ENCODE measurements at places on chromosomes 16 and 17.

- peak; percentile 94 for DNase-seq
These were observed at the start of gene RUNDC1 for GRCh38 chr17:42980274-42980765. Gene RUNDC1 (plus strand): TSS chr17:42980565. CDS start chr17:42980577, 12 bp downstream.

- DNase-seq = no peak
These were observed 736 bp downstream of the CNP start for GRCh38 chr17:41967141-41967920.

DNA sequence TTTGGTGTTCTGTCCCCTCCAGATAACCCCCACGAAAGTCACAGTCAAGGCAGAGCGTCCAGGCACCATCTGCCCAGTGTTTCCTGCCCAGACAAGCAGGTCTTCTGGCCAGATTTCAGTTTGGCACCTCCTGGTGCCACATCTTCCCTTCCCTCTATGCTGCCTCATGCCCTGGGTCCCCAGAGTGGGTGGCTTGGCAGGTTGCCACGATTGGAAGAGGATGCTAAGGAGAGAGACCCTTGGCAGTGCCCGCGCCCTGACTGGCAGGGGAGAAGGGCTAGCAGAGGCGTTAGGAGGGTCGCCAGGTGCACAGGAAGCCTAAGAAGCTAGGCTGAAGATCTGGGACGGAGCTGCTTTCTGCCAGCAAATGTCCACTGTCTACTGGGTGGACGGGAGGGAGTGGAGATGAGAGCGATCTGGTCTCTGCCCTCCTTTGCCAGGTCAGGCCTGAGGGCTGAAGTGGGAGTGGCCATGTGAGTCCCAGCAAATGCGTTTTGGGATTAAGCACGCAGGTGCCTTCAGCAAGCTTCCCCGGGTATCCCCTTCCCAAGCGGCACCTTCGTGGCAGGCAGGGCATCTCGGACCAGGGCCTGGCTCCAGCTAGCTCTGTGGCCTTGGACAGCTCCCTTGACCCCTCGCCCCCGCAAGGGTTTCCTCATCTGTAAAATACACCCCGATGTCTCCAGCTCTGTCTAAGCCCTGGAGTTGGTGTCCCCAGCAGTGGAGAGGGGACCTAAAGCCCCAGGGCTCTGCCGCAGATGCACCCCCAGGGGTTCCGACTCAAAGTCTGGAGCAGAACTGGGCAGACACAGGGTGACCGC, 13.4 kb upstream of the CD300A start:
- no peak for DNase-seq

DNA sequence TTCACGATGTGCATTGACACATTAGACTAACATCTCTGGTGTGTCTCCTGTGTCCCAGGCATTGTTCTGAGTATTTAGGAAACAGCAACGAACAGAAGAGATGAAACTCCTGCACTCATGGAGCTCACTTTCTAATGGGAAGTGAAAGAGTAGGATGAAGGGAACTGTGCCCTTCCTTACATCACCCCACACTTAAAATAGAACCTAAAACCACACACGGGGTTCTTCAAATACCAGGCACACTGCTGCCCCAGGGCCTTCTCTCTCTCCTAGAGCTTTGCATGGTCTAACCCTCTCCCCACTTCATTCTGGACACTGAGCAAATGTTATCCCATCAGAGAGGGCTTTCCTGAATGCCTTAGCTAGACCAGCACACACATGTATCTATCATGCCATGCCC, 33.7 kb downstream of the TRIM25 start:
- DNase-seq = no peak

GRCh38 chr17:3635474-3636153, 436 bp downstream of the SHPK start:
- no peak for DNase-seq

DNA sequence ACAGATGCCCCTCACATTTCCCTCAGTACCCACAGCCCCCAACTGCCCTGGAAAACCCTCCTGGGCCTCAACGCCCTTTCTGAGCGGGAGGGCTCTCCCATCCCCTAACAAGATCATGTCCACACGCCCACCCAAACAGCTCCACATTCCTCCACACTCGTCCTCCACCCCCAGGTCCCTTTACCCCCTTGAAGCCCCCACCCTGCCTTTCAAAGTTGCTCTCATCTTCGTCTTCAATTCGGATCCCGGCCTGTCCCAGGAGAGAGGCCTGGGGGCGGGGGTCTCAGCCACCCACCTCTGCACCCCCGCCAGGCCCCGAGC, 14.3 kb downstream of the HOXB4 start:
- no peak for DNase-seq

DNA sequence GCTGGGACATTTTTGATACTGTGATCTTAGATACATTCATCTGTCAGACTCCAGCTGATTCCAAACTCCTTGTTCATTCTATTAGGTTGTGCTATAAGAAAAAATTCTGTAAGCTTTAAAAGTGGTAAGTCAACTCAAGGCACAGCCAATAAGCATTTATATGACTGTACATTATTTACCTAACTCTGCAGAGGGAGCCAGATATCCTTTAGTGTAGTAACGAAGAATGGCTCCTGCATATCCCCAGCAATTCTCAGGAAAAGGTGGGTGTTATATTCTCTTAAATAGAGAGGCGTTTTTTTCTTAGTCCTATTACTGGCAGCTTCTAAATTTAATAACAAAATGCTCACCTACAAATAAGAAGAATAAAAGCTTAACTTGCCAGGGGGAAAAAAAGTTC, 374.3 kb upstream of the GOT2 start:
- DNase-seq = no peak

DNA sequence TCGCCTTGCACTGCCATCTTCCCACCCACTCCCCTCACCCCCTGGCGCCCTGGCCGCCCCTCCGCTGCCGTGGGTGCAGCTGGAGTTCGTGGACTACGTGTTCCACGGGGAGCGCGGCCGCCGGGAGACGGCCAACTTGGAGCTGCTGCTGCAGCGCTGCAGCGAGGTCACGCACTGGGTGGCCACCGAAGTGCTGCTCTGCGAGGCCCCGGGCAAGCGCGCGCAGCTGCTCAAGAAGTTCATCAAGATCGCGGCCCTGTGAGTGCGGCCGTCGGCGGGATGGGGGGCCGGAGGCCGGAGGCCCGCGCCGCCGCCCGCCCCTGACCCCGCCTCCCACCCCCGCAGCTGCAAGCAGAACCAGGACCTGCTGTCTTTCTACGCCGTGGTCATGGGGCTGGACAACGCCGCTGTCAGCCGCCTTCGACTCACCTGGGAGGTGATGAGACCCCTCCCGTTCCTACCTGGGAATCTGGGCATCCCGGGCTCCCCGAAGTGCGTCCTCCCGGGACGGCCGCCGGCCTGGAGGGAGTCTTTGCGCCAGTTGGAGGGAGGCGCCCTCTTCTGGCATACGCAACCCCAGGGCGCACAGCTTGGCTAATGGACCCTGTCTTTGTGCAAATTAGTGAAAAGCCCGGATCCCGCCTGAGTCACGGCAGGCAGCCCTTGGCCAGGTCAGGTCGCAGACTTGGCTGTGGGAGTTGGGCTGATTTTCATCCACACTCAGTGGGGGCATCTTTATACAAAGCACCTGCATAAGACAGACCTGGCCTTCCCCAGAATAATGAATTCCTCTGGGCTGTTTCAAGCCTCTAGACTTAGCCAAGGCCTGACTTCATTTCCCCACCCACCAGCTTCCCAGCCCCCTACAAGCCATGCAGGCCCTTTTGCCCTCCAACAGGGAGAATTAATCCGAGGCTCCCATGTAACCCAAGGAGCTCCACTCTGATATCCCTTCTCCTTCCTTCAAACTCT, 14.3 kb downstream of the RAPGEFL1 start:
- DNase-seq = peak; percentile 88

GRCh38 chr16:88063211-88063773, 112.1 kb downstream of the BANP start:
- DNase-seq = no peak

- no peak for DNase-seq
These were observed 167.9 kb downstream of the HS3ST4 start for GRCh38 chr16:25859645-25860044.

GRCh38 chr16:86905302-86905701, 327.0 kb downstream of the FOXL1 start:
- no peak for DNase-seq

DNA sequence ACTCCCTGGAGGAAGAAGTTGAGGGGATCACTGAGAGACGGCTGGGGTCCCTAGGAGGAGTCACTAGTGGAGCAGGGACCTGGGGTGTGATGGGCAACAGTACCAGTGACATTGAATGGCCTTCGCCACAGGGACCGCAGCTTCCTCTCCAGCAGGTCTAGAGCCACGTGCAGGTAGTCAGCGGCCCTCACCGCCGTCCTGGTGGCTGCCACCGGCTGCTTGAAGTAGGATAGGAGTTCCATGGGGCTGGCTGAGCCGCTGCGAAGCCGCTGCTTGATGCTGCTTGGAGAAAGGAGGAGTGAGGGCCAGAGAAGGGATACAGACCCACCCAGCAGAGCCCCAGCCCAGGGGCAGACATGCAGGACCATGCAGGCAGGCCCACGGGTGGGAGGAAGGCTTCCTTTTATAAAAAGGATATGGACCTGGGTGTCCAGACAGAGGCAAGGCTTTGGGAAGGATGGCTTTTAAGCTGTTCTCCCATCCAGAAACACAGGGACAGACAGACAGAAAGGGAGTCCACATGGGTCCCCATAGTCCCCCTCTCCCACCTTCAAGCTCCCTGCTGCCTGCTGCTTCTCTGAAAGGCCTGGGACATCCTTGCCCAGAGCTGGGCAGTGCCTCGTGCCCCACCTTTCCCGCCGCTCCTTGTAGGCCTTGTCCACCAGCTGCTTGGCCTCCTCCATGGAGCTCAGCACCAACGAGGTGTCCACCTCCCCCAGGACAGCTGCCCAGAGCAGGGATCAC, 827 bp downstream of the MPO start:
- no peak for DNase-seq

DNA sequence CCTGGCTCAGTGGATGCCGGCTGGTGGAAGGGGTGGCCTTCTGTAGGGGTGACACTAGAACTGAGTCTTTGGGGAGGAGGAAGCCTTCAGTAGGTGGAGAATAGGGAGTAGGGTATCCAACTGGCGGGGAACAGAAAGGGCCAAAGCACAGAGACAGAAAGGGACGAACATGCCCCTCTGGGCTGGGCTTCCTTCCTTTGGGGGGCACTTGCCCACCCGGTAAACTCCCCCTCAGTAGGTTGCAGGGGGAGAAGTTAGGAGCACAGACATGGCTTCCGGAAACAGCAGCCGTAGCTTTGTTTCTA, 774 bp downstream of the ENGASE start:
- DNase-seq = no peak

GRCh38 chr17:19613979-19614378, 34.6 kb upstream of the ALDH3A2 start:
- DNase-seq = no peak

GRCh38 chr16:50724306-50724705, 17.6 kb upstream of the CYLD start:
- DNase-seq = no peak

- DNase-seq = no peak
These were observed 260.5 kb downstream of the HAPSTR1 start for GRCh38 chr16:9351841-9352434.

DNA sequence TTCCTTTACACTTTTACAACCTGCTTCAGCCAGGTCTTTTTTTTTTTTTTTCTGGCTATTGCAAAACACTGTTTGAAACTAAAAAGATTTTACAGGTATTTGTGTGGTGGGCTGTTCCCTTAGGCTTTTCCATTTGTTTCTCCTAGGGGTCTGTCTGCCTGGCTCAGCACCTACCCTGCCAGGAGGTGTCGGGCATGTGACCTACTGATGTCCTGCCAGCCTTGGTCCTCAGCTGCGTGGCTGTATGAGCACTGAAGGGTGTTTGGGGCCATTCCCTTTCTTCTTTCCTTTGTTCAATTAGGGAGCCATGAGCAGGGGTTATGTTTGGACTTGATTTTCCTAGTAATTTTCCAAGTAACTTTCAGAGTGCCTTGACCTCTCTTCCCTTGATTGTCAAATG, 269.2 kb upstream of the SALL1 start:
- DNase-seq = no peak

DNA sequence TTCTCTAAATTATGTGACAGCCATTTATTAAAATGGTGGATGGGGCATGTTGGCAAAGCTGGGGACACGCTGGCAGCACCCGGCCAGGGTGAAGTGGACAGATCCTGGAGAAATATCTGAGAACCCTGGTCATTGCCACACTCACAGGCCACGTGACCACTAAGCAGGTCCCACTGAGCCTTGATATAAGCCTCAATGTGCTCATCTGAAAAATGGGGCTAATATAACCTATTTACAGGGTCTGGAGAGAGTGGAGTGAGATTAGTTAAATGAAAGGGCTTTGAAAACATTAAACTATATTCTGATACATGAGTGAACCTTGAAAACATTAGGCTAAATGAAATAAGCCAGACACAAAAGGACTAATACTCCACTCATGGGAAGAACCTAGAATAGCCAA, 108.9 kb downstream of the RBFOX3 start:
- DNase-seq = no peak

DNA sequence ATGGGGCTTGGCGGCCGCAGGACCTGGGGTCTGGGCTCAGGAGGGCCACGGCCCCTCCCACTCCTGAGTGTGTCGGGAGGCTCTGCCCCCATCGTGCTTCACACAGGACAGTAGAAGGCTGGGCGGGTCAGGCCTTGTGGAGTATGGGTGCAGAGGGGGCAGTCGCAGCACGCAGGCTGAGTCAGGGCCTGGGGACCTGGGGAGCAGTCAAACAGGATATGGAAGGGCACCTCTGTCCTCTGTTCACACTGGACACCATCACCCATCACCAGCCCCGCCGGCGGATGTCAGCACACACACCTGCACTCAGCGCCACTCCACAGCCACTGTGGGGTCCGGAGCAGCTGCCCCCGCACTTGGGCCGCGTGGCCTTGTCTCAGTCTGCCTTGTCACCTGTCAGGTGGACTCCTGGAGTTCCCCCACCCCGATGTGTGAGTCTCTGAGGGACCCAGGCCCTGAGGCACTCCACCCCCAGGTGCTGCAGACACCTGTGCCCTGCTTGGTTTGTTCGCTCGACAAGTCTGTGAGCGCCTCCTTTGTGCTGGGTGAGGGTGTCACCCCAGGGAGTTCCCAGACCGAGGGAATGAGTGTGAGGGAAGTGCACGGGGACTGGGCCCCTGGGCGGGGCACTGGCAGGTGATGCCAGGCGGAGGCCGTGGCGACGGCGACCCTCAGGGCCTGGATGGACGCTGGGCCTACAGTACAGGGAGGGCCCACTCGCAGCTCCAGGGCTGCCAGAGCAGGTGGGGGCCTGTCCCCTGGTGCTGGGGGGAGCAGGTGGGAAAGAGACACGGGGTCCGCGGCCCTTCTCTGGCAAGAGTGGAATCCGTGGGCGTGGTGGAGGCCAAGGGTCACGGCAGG, 31.7 kb downstream of the ZFPM1 start:
- no peak for DNase-seq
